Stimulated activated CD8-positive, alpha-beta memory T cell treated with anti-CD3 and anti-CD28 coated beads, Interleukin-12 subunit alpha, Interleukin-12 subunit beta, amount 100 ng/mL, for 4 hours (primary cell): ENCODE measurements at places on chromosomes 12 and 14.
A peak's percentile ranks its signal among the peaks of the same experiment; 100 is the strongest.

- no peak for DNase-seq
Observed at GRCh38 chr14:58082491-58083098, 69.4 kb downstream of the ARMH4 start.

DNA sequence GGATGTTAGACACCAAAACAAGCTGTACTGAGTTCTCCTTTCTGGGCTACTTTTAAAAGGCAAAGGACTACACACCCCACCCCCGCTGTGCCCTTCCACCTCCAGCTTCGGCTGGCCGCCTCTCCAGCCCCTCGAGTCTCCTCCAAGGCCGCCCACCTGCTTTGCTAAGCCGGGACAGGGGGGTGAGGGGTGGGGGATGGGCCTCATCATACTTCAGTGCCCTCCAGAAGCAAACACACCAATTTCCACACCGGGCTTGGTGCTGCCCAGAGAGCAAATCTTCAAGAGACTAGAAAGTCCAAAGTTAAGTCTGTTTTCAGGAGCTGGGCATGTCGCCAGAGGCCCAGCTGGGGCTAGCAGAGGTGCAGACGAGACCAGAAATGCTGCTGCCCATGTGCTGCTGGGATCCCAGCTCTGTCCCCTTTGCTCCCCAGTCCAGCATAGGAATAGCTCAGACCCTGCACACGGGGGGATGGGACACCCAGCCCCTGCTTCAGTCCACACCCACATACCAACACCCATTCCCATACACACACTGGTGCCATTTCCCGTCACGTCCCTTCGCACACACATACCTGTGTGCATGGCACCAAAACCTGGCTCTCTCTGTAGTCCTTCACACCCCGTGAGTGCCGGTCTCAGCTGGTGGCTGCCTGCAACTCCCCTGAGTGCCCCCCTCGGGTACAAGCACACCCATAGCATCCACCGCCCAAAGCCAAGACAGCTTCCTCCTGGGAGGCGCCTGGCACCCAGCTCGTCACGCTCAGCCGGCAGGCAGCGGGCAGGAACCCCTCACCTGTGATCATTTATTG lies 1.0 kb downstream of the SLC6A12 start:
- no peak for DNase-seq

DNA sequence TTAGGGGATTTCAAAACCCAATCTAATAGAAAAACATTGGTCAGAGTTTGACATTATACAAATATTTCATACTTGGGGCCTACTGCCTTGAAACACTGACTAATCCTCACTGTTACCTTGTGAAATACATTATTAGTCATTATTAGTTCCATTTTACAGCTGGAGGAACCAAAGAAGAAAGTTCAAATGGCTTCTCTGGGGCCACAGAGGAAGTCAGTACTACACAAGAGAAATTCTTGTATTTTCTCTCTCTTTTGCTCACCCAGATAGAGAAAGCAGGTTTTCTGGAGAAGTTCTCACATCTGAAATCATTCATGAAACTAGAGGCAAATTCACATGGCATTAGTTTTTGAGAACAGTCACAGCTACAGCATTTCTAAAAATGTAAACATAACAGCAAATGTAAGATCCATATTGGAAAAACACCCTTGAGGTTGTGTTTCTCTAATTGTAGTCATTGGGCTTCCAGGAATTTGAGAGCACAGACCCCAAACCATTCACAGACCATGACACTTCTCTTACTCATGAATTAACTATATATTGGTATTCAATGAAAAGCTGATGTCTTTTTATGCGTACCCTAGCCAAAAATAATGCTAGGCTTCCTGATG lies 83.0 kb downstream of the LLPH start:
- DNase-seq: no peak

GRCh38 chr14:92581966-92582566 lies 68.5 kb downstream of the RIN3 start:
- no peak for DNase-seq

GRCh38 chr14:72318648-72319047 lies 386.4 kb downstream of the RGS6 start:
- DNase-seq: no peak

DNA sequence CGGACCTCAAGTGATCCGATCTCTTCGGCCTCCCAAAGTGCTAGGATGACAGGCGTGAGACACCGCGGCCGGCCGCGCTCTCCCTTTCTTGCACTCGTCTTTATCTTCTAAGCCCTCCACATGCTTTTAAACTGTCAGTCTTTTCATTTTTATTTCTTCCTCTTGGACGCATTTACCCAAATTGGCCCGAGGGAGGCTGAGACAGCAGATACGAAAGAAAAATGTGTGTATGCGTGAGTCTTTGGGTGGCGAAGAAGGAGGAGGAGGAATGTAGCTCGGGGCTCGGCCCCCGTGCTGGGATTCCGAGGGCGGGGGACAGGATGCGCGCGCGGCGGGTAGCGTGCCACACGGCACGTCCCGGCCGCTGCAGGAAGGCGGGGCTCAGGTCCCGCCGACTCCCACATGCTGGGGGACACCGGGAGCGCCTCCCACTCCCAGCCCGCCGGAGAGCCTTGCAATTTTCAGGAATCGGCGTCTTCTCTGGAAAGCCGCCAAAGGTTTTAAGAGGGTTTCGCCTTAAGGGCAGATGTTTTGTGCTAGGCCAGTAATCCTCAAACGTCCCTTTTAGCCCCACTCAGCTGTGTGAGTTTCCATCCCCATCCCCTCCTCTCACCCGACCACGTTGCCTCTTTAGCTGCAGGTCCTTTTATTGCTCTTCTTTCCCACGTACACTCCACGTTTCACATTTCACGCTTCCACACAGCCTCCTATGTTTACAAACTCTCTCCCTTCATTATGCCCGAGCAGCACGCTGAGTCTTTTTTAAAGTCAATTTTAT lies 34.7 kb upstream of the SLC2A3 start:
- peak; percentile 72 for DNase-seq

GRCh38 chr12:11725686-11726085 lies 76.2 kb downstream of the ETV6 start:
- no peak for DNase-seq

DNA sequence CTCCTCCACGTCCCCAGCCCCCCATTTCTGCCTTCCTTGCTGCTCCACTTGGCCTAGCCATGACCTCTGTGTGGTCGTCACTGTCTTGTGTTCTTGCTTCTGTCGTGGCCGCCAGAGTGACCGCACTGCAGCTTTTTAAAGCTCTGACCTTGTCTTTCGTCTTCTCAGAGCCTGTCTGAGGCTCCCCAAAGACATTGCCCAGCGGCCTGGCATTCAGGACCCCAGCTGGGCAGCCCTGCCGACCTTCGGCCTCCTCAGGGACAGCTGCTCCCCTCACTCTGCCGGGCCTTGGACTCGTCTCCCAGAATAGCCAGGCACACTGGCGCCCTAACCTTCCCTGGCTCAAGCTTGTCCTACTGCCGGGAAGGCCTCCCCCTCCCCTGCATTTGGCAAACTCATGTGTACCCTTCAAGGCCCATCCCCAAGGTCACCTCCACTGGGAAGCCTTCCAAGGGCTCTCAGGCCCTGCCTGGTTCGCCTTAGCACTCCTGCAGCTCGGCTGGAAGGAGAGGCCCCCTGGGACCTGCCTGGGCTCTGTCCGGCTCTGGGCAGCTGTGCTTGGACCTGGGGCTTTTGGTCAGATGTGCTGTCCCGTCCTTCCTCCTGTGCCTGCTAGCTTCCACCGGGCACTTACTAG lies 15.7 kb upstream of the DLK1 start:
- DNase-seq: no peak

DNA sequence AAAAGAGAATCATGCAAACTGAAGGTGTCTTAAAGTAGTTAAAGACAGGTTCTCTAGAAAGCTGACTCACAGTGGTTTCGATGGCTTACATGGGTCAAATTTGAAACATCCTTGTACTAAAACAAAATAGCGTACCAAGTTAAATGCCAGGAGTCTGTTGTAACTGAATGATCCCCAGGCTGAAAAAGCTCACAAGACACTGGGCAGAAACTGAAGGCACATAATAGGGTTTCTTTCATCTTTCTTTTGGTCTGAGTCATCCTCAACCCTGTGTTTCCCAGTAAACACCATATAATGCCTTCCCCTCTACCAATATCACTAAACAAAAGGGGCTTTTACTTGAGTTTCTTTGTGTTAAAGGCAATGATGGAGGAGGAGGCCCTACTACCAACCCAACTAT lies 12.8 kb downstream of the ZFYVE1 start:
- DNase-seq: no peak

GRCh38 chr12:25017336-25017735 lies 68.4 kb upstream of the BCAT1 start:
- no peak for DNase-seq

GRCh38 chr12:97375310-97375709 lies 87.3 kb upstream of the RMST start:
- no peak for DNase-seq
